ENCODE measurements at places on chromosomes 13 and 19. TPM values are rescaled to one million over a fixed set of nuclear protein-coding genes. Genes with fewer than 3 reads are reported as not detected.

GRCh38 chr13:74061926-74062595, 72.1 kb downstream of the KLF12 start:
- DNase-seq = no peak

GRCh38 chr19:17058236-17058635, 17.0 kb downstream of the HAUS8 start:
- no peak for DNase-seq

DNA sequence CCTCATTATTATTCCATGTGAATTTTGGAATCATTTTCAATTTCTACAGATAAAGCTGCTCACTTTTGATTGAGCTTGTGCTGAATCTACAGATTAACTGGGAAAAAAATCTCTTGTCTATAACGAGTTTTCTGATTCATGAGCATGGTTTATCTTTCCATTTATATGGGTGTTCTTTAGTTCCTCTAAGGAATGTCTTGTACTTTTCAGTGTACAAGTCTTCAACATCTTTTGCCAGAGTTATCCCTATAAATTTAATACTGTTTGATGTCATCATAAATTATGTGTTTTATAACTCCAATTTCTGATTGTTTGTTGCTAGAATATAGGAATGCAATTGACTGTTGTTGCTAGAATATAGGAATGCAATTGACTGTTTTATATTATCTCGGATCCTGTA, 533.8 kb downstream of the OLFM4 start:
- no peak for DNase-seq

- peak; percentile 47 for DNase-seq
These were observed 9.4 kb downstream of the POLRMT start for GRCh38 chr19:623974-624373.

GRCh38 chr13:94382960-94383359, 96.5 kb downstream of the DCT start:
- no peak for DNase-seq

DNA sequence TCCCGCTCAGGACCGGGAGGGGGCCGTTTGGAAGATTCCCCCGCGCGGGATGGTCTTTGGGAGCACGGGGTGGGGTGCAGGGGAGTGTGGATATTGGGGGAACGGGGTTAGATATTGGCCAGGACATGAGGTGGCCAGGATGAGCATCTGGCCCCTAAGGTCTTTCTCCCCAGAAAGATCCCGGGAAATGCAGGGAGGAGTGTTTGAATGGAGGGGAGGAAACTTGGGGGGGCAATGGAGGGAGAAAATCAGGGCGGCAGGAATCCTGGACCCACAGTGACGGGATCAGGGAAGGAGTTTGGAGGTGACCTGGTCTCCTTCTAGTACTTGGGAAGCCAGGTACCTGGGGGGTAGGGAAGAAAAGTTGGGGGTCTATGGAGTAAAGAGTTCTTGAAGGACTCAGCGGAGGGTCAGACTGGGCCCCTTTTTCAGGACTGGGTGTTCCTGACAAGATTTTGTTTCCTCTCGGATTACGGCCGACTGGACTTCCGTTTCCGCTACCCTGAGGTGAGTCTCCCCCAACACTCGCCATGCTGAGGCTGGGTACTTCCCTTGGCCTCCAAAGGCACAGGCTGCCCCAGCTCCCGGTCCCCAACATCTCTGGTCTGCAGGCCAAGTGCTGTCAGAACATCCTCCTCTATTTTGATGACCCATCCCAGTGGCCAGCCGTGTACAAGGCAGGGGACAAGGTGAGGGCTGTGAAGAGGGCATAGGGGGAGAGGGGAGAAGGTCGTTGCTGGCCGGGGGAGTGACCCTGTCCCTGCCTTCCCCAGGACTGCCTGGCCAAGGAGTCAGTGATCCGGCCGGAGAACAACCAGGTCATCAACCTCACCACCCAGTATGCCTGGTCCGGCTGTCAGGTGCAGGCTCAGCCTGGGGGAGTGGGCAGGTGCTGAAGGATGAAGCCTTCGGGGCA, 989 bp downstream of the TMEM145 start:
- DNase-seq = no peak

DNA sequence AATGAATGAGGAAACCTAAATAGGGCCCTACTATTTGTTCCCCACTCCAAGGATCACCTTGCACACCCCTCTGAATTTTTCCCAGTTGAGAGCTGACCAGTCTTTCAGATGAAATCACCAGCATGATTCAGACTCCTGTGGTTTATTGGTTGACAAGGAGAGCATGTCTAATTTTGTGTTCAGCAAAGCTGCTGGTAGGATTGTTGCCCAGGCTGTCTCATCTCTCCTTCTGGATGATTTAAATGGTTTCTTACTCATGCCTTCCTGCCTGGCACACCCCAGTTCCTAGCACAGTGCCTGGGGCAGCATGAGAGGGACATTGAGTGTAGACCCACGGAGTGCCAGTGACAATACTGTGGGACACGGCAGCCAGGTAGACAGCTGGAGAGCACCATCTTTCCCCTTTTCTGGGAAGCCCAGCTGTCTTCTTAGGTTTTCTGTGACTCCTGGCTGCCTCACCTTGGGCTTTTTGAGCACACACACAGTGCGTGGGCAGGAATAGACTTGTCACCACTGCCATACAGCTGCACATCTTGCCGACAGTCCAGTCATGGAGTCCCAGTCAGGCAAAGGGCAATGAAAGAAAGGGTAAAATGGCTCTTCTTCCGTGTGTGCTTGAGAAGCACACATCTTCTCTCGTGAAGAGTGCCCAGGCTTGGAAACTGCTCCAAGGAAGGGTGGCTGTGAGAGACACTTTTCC, 12.3 kb downstream of the FGF9 start:
- DNase-seq = no peak

DNA sequence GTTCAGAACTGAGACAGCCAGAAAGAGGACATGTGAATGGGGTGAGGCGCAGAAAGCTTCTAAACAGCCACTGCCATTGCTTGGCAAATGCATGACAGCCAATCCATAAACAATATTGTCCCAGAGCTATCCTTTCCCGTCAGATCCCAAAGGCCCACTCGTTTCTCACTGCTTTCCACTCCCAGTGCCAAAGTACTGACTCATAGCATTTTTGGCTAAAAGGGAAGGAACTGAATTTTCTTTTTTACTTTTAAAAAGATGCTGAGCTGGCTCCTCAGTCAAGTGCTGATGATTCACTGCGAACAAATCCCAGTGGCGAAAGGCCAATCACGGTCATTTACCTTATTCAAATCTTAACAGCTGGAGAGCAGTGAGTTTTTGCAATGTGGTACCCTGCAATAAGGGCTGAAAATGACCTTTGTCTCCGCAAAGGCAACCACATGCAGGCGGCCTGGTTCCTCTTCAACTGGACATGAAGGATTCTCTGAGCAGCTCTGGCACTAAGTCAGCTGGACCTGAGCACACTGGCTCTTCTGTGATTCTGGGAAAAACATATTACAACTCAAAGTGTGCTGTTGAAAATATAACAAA, 151.7 kb downstream of the DCLK1 start:
- no peak for DNase-seq

GRCh38 chr13:113080361-113080831, 25.2 kb upstream of the F7 start:
- no peak for DNase-seq

DNA sequence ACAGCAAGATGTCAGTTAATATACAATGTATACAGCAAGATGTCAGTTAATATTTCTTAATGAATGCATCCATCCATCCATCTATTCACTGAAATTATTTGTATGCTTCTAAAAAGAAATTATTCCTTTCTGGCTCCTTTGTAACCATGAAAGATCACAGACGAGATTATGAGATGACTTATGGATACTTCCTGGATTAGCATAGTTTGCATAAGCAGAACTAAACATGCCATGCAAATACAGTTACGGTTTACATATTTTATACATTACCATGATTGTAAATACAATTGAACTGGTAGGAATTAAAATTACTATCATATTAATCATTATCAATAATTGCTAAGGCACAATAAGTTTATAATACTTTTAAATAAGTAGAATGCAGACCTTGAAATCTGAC, 32.7 kb downstream of the NALCN start:
- no peak for DNase-seq

The ZNF85 gene
- total RNA-seq = 10.0 TPM

The LMTK3 gene
- under 0.01 TPM for total RNA-seq
